B cell (primary cell): ENCODE measurements at places on chromosomes 6 and 20.

DNA sequence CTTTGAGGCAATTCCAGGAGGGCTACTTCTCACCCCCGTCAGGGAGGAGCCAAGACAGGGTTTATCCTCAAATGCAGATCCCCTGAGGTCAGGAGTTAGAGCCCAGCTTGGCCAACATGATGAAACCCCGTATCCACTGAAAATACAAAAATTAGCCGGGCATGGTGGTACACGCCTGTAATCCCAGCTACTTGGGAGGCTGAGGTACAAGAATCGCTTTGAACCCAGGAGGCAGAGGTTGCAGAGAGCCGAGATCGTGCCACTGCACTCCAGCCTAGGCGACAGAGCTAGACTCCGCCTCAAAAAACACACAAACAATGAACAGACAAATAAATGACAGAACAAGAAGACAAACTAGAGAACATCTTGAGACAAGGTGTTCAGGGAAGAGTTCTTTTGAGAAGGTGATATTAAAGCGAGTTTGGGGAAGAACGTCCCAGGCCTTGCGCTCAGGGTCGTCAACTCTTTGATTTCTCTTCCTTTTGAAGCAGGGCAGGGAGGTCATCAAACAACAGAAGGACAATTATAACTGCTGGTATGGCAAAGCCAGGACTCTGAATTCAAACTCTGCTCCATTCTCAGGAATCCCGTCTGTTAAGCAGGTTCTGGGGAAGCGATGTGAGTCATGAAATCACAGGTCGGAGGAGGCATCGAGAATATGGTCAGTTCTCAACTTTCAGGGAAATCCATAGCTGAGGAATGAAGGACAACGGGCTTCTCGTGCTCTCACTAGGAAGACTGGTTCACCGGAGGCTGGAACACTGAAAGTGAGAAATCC, 1.4 kb upstream of the RALY start:
- DNase-seq = no peak

GRCh38 chr20:47667531-47668312, 117.6 kb downstream of the SULF2 start:
- no peak for DNase-seq

DNA sequence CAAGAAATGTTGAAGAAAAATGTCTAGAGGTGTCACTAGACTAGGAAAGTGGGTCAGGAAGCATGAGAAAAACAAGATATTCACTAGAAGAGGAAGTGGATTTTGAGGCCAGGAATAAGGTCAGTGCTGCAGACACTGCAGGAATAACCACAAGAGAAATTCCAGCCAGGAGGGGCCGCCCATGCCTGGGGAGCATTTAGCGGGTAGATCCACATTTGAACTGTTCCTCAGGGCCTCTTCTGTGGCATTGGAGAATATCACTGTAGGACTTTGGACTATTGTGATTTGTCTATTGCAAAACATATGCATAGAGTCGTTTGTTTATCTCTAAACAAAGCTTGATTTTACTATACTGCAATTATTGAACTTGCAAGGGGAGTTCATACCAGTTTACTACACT, 49.6 kb upstream of the CCDC28A start:
- no peak for DNase-seq

DNA sequence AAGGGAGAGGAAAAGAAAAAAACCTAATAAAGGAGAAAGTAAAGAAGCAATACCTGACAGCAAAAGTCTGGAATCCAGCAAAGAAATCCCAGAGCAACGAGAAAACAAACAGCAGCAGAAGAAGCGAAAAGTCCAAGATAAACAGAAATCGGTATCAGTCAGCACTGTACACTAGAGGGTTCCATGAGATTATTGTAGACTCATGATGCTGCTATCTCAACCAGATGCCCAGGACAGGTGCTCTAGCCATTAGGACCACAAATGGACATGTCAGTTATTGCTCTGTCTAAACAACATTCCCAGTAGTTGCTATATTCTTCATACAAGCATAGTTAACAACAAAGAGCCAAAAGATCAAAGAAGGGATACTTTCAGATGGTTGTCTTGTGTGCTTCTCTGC, 70.8 kb upstream of the RNF146 start:
- no peak for DNase-seq
